ENCODE measurements at places on chromosomes 6 and 20.
A peak's percentile ranks its signal among the peaks of the same experiment; 100 is the strongest.

- peak; percentile 24 for DNase-seq
Measured at GRCh38 chr20:11686820-11687543, 230.7 kb upstream of the BTBD3 start.

DNA sequence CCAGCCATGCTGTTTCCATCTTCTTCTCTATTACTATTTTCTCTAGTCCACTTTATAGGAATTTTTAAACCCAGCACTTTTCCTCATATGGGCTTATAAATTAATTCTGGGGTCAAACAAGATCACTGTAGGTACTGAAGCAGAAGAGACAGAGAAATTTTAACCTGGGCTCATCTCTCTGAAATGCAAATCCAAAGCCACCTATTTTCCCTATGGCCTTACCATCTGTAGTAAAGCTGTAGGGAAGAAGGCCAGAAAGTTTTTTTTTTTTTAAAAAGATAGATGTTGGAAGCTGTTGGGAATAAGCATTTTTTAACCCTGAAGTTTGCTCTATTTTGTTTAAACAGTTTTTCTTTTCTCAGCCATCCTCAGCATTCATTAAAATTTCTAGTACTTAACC is 367.4 kb downstream of the CD109 start:
- DNase-seq: no peak

DNA sequence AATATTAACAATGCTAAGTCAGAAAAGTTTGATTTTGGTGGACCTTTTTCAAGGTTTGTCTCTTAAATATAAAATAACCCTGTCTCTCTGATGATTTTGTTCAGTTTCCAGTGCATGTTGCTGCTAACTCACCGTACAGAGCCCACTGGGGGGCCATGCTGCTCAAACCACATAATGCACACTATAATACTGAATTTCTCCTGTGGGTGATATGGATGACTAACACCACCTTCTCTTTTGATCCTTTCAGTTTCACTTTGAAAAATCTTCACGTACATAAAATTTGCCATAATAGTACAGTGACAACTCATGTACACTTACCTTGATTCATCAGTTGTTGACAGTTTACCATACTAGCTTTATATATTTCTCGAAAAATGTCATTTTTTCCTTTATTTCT is 506.6 kb upstream of the MAN1A1 start:
- DNase-seq: peak; percentile 10

DNA sequence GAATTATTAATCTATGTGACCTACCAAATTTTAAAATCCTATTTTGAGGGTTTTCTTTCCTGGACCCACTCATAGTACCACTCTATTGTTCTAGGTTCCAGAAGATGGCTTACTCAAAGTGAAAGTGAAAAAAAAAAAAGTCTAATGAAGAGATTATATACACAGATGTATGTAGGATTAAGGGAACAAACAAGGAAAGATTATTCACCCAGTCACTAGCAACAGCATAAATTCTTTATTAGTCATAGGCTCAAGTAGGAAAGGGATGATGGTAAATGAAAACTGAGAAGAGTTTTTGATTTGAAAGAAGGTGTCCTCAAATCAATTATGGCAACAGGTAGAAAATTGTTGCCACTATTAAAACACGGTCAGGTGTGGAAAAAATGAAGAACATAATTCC is 923.7 kb downstream of the TBC1D32 start:
- peak; percentile 1 for DNase-seq

DNA sequence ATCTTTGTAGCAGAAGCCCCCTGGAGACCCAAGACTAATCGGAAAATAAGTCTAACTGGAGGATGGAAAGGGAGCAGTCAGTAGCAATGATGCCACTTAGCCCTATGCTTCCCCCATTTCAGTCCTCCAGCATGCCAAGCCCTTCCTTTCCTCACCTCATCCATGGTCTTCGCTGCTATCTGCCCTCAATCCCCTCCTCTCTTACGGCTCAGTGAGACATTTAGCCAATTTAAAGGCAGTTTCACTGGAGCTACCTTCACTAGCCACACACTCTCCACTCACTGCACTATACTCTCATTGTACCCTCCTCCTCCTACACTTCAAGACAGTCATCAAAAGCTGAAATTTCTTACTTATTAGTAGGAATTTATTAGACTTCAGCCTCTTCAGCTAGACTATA is 111.2 kb downstream of the PDE10A start:
- no peak for DNase-seq

GRCh38 chr6:98295515-98296175 is 538.7 kb upstream of the POU3F2 start:
- no peak for DNase-seq

DNA sequence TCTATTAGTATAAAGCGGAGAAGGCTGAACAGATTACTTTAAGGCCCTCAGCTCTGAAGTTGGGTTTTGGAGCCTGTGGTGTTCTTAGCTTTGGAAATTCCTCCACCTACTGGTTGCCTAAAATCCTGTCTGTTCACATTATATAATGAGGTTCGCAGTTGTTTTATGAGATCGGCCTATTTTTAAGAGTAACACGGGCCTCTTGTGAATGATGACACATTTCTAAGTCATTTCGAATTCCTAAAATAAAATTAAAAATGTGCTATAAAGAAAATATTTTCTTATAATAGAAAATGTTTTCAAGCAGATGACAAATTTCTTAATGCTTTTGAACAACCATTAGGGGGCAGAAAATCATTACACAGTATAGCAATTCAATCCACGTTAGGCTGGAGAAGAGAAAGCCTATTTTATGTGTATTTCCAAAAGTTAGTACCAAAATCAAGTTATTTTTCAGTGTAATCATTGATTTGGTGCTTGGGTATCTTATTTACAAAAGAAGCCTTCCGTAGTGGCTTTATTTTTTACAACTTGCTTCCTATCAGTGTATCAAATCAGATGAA is 15.8 kb upstream of the FAM8A1 start:
- peak; percentile 82 for DNase-seq
